ENCODE measurements at places on chromosomes 12 and 14. TPM values are rescaled to one million over a fixed set of nuclear protein-coding genes. Genes with fewer than 3 reads are reported as not detected.

Gene GPR65
- total RNA-seq: 0.20 TPM

Gene TRPV4
- total RNA-seq: 1.3 TPM

Gene ITPR2
- total RNA-seq: 14.5 TPM

Gene HOXC12
- total RNA-seq: not detected

Gene VCPKMT
- total RNA-seq: 1.7 TPM
